NCI-H2029 treated with DMSO at 0.1 percent for 48 hours (cell line): ENCODE measurements at places on chromosomes 2 and 18.

DNA sequence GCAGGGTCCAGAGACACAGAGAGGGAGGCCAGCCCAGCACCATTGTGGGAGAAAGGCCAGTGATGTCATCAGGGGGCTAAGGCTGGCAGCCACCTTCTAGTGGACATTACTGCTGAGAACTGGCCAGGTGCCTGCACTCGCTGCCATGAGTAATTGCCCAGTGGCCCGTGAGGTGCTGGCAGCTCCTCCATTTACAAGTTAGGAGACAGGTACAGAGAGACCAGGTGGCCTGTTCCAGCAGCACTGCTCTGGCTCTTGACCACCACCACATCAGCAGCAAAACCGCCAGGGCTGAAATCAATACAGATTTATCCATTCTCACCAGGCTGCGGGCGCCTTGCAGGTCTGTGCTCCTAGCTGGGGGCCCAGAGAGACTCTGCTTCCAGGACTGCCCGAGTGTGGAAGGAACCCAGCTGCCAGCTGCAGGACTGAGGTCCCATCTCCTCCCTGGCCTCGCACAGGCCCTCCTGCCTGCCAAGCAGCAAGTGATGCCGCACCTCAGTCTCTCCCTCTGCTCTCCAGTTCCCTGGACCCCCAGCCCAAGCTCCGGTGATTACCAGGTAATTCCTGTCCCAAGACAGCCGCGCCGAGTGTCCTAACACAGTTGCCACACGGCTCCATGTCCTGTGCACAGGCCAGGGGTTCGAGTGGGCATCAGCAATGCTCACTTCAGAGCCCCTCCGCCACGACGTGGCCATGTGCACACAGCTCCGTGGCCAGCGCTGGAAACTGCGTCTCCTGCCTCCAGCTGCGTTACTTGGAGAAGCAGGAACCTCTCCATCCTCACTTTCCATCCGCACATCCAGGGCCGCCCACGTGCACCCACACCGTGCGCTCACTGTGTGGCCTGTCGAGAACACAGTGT, 101.0 kb upstream of the CTDP1 start:
- no peak for DNase-seq

- DNase-seq, result peak; percentile 41
Observed at GRCh38 chr18:923144-923866, 18.6 kb downstream of the ADCYAP1 start.

DNA sequence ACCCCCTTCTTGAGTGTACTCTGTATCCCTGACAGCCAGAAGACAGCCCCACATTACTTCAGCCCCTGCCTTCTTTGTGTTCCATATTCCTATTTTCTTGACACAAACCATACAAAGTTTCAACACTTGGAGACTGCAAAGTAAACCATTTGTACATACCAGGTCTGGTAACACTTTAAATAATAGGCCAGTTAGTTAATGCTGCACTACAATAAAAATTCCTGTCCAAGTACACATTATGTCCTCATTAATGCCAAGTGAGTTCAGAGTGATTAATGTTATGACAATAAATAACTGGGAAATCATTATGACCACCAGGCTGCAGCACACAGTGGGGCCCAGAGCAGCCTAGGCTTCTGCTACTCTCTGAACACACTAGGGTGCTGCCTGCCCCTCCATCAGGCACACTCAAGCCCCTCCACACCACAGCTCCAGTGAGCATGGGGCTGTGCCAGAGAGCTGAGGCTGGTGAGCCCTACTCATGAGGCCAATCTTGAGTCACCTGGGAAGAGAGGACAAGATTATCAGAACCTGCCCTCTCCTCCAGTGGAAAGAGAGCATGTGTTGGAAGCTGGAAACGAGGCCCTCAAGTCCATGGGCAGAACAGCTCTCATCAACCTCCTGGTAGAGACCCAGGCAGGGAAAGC, 138.7 kb downstream of the TTC32 start:
- no peak for DNase-seq

DNA sequence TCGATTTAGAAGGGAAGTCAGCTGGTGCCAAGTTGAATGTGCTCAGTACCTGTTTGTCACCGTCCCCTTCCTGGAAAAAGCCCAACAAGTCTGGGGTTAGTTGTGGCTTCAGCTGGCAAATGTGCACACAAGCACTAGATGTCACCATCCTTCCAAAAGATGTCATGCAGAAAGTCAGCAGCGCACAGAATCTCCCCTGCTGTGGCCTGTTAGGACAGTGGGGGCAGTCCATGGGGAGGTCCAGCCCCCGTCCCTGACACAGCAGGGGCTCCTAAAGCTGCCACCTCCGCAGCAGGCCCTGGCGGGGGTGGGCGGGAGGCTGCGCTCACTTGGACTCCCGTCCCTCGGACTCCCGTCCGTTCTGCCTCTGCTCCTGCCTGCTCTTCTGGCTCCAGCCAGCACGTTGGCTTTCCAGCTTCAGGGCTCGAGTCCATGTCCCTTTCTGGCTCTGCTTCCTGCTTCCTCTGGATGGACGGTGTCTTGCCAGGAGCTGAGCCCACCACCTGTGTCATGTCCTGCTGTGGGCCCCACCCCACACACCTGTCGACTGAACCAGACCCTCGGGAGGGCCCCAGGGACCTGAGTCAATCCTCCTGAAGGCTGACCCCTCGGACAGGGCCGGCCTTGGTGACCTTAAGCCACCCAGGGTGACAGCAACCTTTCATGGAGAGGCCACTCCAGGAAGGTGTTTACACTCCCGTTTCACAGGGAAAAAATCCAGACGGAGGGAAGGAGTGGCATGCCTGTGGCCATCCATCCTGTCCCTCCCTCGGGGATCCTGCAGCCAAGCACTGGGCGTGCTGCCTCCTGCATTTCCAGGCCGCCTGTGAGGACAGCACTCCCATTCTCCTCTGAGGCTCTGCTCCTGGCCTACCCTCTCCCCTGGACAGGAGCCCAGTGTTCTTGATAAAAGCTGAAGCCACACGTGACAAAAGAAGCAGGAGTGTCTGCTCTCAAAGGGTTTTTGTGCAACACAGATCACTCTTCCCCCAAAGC, 8.5 kb downstream of the RAB17 start:
- peak; percentile 86 for DNase-seq

GRCh38 chr2:120161190-120161589, 62.0 kb downstream of the TMEM185B start:
- no peak for DNase-seq

GRCh38 chr2:154600927-154601494, 97.5 kb upstream of the KCNJ3 start:
- no peak for DNase-seq

GRCh38 chr2:227788561-227789018, 25.1 kb upstream of the CCL20 start:
- no peak for DNase-seq
